ENCODE measurements at places on chromosomes 3 and 15. TPM values are rescaled to one million over a fixed set of nuclear protein-coding genes. Genes with fewer than 3 reads are reported as not detected.

The RTP1 gene
- not detected for total RNA-seq

- no peak for DNase-seq
These were observed 15.6 kb downstream of the THBS1 start for GRCh38 chr15:39596358-39597051.

The DCLK3 gene
- not detected for total RNA-seq

The SERINC4 gene
- total RNA-seq: not detected
